PC-3 (cell line): ENCODE measurements at places on chromosomes 3 and 15.
A peak's percentile ranks its signal among the peaks of the same experiment; 100 is the strongest.

- H3K4me3 ChIP-seq = no peak overlapping the region
- H3K36me3 ChIP-seq = peaks cover 35% of the 10 kb centered on the region
- no peaks in the 10 kb centered on the region; the same call in 1 of the 2 replicates for H3K4me1 ChIP-seq
- no peak for DNase-seq
- H3K27me3 ChIP-seq = no peaks in the 10 kb centered on the region
- H3K27ac ChIP-seq = no peak overlapping the region
Observed at GRCh38 chr3:50287262-50287661, 5.0 kb downstream of the IFRD2 start.

- peaks cover 7% of the 10 kb centered on the region for H3K4me1 ChIP-seq
- no peak for DNase-seq
- H3K36me3 ChIP-seq = peaks cover 58% of the 10 kb centered on the region; the same call in 1 of the 2 replicates
- H3K4me3 ChIP-seq = no peak overlapping the region
Observed at GRCh38 chr3:11310258-11310657, 38.1 kb downstream of the ATG7 start.

DNA sequence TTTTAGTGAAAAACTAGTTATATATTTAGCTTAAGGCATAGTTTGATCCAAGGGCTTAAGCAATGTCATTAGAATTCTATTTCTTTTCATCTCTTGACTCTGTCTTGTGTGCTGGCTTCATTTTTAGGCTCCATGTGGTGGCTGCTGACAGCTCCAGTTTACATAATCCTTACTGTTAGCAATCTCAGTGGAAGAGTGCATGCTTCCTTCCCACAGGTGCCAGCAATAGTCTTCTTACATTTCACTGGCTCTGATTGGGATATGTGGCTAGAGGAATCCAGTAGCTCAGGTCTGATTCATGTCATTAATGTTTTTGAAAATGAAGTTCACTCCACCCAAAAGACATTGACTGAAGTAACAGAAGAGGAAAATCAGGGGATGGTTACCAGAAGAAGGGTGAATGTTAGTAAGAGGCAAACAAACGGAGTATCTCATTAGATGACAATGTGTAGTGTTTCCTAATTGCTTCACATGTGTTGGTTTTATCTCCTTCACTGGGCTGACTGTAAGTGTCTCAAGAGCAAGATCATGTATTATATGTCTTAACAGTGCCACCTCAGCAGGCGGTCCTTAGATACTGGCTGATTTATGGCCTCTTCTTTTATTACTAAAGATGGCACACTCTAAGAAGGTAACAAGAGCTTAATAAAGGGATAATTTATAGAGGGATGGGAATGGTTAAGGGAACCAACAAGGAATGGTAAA, 25.6 kb upstream of the TCF12 start:
- DNase-seq = no peak
- peaks cover 4% of the 10 kb centered on the region for H3K4me1 ChIP-seq
- H3K27me3 ChIP-seq = no peaks in the 10 kb centered on the region
- no peak overlapping the region for H3K4me3 ChIP-seq
- no peak overlapping the region for H3K27ac ChIP-seq
- H3K36me3 ChIP-seq = no peaks in the 10 kb centered on the region

- peaks cover 49% of the 10 kb centered on the region for H3K4me1 ChIP-seq
- H3K27me3 ChIP-seq = no peaks in the 10 kb centered on the region
Observed at GRCh38 chr3:21668012-21668411, 83.0 kb downstream of the ZNF385D start.

- no peak for DNase-seq
- no peak overlapping the region for H3K4me3 ChIP-seq
- H3K4me1 ChIP-seq = no peaks in the 10 kb centered on the region
- H3K27me3 ChIP-seq = peaks cover 8% of the 10 kb centered on the region; the same call in 1 of the 2 replicates
- H3K27ac ChIP-seq = no peak overlapping the region
- H3K36me3 ChIP-seq = no peaks in the 10 kb centered on the region
Observed at GRCh38 chr15:73395671-73396070, 26.9 kb upstream of the HCN4 start.

DNA sequence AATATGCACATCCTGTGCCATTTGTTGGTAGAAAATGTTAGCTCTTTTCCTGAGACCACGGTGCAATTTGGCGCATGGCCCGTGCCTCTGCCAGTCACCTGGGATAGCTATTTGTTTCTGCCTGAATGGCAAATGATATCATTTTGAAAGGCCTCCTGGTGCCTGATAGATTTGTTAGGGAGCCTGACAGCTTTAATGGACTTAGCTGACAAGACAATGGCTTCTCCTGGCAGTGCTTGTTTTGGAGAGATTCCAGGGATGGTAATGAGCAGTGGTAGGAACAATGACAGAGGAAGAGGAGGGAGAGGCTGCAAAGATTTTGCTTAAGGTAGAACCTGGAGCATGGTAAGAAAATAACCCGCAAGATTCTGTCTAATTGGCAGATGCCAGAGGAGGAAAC, 268.5 kb downstream of the CLSTN2 start:
- no peak overlapping the region for H3K4me3 ChIP-seq
- H3K27ac ChIP-seq = no peak overlapping the region
- no peaks in the 10 kb centered on the region for H3K27me3 ChIP-seq
- no peaks in the 10 kb centered on the region for H3K4me1 ChIP-seq

- no peak for DNase-seq
- H3K27ac ChIP-seq = no peak overlapping the region
- peaks cover 14% of the 10 kb centered on the region for H3K4me1 ChIP-seq
Observed at GRCh38 chr3:187044206-187044605, 95.1 kb downstream of the RPL39L start.

DNA sequence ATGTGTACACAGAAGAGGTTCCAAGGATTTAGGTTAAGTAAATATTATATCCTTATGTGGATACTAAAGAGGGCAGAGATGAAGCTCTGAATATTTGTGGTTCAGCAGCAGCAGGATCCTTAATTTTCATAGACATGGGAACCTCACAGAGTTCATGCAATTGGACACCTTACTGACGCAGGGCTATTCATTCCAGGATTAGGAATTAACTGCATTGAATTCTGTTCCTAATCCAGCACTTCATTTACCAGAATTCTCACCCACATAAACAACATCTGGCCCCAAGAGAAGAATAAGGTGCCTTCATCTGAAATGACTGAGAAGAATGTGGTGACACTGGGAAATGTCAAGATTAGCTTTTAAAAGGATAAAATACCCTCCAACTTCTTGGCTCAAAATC, 62.4 kb downstream of the ADAMTS9 start:
- no peak overlapping the region for H3K27ac ChIP-seq
- no peaks in the 10 kb centered on the region for H3K27me3 ChIP-seq

GRCh38 chr3:57331078-57331610, 38.7 kb upstream of the ASB14 start:
- no peak overlapping the region for H3K4me3 ChIP-seq
- H3K27ac ChIP-seq = no peak overlapping the region
- DNase-seq = no peak
- no peaks in the 10 kb centered on the region for H3K4me1 ChIP-seq
- no peaks in the 10 kb centered on the region for H3K36me3 ChIP-seq

DNA sequence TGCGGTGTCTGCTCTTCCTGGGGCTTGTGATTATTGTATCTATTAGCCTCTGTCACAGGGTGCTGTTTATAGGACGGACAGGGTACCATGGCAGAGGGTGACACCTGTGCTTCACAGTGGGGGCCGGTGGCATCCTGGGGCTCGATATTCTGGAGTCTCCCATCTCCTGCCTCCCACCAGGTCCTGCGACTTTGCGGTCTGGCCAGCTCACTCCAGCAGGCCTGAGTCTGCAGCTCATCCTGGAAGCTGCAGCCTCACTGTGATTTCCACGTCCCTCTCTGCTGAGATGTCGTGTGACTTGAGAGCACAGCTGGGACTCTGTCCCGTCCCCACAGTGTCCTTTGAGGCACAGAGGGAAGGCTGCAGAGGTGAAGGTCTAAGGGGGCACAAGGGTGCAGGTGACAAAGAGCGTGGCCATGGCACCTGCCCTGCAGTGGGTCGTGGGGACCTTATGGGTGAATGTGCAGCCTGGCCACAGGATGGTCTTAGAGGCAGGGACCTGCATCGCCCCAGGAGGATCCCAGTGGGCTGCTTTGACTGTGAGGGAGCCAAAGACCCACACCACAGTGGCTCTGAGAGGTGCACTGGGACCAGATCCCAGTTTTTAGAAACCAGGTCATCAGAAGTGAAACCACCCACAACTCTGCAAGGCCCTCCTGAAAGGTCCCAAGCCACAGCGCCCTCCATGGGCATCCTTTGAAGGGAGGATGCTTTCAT, 172.8 kb downstream of the KLF13 start:
- H3K36me3 ChIP-seq = no peaks in the 10 kb centered on the region
- DNase-seq = no peak
- no peak overlapping the region for H3K27ac ChIP-seq
- H3K4me1 ChIP-seq = no peaks in the 10 kb centered on the region

DNA sequence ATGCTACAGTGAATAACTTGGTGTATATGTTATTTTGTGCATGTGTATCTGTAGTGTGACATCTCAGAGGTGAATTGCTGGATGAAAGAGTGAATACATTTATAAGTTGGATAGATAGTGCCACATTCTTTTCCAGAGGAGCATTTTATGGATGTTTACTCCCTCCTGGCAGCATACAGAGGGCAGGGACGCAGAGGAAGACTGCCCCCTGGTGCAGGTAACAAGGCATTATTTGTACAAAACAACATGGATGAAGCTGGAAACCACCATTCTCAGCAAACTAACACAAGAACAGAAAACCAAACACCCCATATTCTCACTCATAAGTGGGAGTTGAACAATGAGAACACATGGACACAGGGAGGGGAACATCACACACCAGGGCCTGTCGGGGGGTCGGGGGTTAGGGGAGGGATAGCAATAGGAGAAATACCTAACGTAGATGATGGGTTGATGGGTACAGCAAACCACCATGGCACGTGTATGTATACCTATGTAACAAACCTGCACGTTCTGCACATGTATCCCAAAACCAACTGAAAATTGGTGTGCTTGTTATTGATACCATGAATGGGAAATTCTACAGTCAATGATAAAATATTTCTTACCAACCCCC, 57.9 kb upstream of the CTXND1 start:
- peaks cover 28% of the 10 kb centered on the region for H3K27me3 ChIP-seq
- DNase-seq = peak; percentile 57
- H3K4me3 ChIP-seq = no peak overlapping the region
- H3K36me3 ChIP-seq = no peaks in the 10 kb centered on the region
- H3K4me1 ChIP-seq = no peaks in the 10 kb centered on the region
- H3K27ac ChIP-seq = no peak overlapping the region

- no peaks in the 10 kb centered on the region for H3K36me3 ChIP-seq
- H3K4me3 ChIP-seq = no peak overlapping the region
- H3K4me1 ChIP-seq = peaks cover 35% of the 10 kb centered on the region
- no peak for DNase-seq
- no peak overlapping the region for H3K27ac ChIP-seq
- no peaks in the 10 kb centered on the region for H3K27me3 ChIP-seq
Observed at GRCh38 chr3:194086388-194087075, 49.4 kb upstream of the HES1 start.

GRCh38 chr3:123082370-123083065, 15.7 kb downstream of the PDIA5 start:
- DNase-seq = no peak
- H3K36me3 ChIP-seq = no peaks in the 10 kb centered on the region
- H3K27me3 ChIP-seq = no peaks in the 10 kb centered on the region
- peaks cover 18% of the 10 kb centered on the region for H3K4me1 ChIP-seq
- no peak overlapping the region for H3K27ac ChIP-seq
- H3K4me3 ChIP-seq = no peak overlapping the region

DNA sequence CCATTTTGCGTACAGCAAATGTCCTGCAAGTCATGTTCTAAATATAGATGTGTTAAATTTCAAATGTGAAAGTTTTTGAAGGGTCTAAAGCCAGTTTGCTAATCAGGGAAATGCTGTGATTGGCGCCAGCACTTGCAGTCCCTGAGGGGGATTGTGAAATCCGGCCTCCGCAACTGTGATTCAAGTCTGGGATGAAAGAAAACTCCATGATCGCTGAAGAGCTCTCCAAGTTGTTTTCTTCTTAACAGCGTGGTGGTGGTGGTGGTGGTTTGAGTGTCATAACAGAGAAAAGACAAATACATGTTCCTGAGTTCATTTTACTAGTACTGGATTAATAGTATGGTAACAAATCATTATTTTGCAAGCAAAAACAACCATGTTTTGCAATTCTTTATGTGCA, 51.8 kb downstream of the MITF start:
- no peaks in the 10 kb centered on the region for H3K36me3 ChIP-seq
- no peak overlapping the region for H3K27ac ChIP-seq
- DNase-seq = no peak
- no peak overlapping the region for H3K4me3 ChIP-seq
- H3K4me1 ChIP-seq = peaks cover 10% of the 10 kb centered on the region

- H3K27me3 ChIP-seq = no peaks in the 10 kb centered on the region
- no peaks in the 10 kb centered on the region for H3K36me3 ChIP-seq
- H3K4me3 ChIP-seq = no peak overlapping the region
- no peak for DNase-seq
- H3K27ac ChIP-seq = no peak overlapping the region
- H3K4me1 ChIP-seq = peaks cover 14% of the 10 kb centered on the region
Observed at GRCh38 chr3:128340904-128341555, 125.7 kb downstream of the DNAJB8 start.

GRCh38 chr15:71448688-71449114, 333.4 kb downstream of the THSD4 start:
- H3K27ac ChIP-seq = peak overlapping the region; percentile 99
- H3K4me1 ChIP-seq = peaks cover 52% of the 10 kb centered on the region
- peak; percentile 90 for DNase-seq
- H3K4me3 ChIP-seq = peak overlapping the region; percentile 52; the same call in 1 of the 2 replicates
- H3K36me3 ChIP-seq = no peaks in the 10 kb centered on the region

DNA sequence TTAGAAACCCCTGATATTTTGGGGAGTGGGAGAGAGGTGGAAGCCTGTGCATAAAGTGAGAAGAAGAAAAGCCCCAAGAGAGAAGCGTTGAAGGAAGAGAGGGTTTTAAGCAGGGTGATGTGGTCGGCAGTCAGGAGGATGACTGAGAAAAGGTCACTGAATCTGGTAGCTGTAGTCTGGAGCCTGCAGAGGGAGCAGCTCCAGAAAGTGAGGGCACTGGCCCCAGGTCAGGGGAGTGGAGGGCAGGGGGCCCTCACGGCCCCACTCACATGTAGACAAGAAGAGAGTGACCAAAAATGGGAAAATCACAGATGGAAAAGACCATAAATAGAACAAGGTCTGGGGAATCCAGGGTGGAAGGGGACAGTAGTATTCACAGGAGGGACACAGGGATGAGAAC, 105.5 kb downstream of the RYK start:
- no peak overlapping the region for H3K4me3 ChIP-seq
- no peak for DNase-seq
- H3K27me3 ChIP-seq = no peaks in the 10 kb centered on the region
- H3K27ac ChIP-seq = no peak overlapping the region
- no peaks in the 10 kb centered on the region for H3K36me3 ChIP-seq

GRCh38 chr3:284322-284721, 87.8 kb downstream of the CHL1 start:
- no peaks in the 10 kb centered on the region for H3K36me3 ChIP-seq
- H3K4me1 ChIP-seq = no peaks in the 10 kb centered on the region
- no peak overlapping the region for H3K4me3 ChIP-seq
- H3K27ac ChIP-seq = no peak overlapping the region
- no peak for DNase-seq

GRCh38 chr15:49287481-49287880, 117.4 kb downstream of the GALK2 start:
- no peaks in the 10 kb centered on the region for H3K36me3 ChIP-seq
- DNase-seq = no peak
- peaks cover 10% of the 10 kb centered on the region; the same call in 1 of the 2 replicates for H3K4me1 ChIP-seq
- no peaks in the 10 kb centered on the region for H3K27me3 ChIP-seq
- no peak overlapping the region for H3K4me3 ChIP-seq
- H3K27ac ChIP-seq = no peak overlapping the region

GRCh38 chr3:28139288-28139687, 102.1 kb upstream of the CMC1 start:
- H3K27me3 ChIP-seq = no peaks in the 10 kb centered on the region
- H3K36me3 ChIP-seq = no peaks in the 10 kb centered on the region
- no peak for DNase-seq
- H3K4me3 ChIP-seq = no peak overlapping the region
